ENCODE measurements at places on chromosomes 7 and 10. TPM values are rescaled to one million over a fixed set of nuclear protein-coding genes. Genes with fewer than 3 reads are reported as not detected.

Gene AKAP9
- polyA plus RNA-seq: 75.6 TPM

Gene CNPY1
- polyA plus RNA-seq: not detected

- DNase-seq: no peak
These were observed 185.0 kb upstream of the TMEM196 start for GRCh38 chr7:19958309-19958896.

DNA sequence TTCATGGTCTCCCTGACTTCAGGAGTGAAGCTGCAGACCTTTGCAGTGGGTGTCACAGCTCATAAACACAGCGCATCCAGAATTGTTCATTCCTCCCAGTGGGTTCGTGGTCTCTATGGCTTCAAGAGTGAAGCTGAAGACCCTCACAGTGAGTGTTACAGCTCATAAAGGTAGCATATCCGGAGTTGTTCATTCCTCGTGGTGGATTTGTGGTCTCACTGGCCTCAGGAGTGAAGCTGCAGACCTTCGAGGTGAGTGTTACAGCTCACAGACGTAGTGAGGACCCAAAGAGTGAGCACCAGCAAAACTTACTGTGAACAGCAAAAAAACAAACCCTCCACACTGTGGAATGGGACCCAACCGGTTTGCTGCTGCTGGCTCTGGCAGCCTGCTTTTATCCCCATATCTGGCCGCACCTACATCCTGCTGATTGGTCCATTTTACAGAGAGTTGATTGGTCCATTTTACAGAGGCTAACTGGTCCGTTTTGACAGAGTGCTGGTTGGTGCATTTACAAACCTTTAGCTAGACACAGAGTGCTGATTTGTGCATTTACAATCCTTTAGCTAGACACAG, 308.8 kb downstream of the PTPRN2 start:
- no peak for DNase-seq

Measured in hindlimb muscle (tissue), 1 donor.